Left renal pelvis (tissue), 4 donors: ENCODE measurements at places on chromosomes 3 and 15.

GRCh38 chr3:39333607-39334006 is 4.1 kb downstream of the CCR8 start:
- no peak for DNase-seq

- DNase-seq: no peak
Measured at GRCh38 chr3:100420885-100421284, 19.5 kb downstream of the LNP1 start.

DNA sequence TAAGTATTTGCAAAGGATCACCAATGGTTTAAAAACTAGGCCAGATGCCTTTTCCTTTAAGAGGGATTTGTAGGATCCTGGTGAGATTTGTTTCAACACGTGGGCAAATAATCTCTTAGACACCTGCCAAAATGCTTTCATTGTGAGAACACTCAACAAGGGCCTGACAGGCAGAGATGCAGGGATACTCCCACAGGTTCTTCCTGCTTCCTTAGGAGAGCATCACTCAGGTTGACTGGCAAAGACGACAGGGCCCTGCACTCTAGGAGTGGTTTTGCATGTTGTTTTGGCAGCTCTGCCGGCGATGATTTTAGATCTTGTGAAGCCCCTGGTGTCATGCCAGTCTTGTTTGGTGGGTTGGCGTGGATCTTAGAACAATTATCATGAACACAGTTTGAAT is 184.5 kb downstream of the NR1D2 start:
- DNase-seq: no peak

- DNase-seq: no peak
Measured at GRCh38 chr3:10534066-10534465, 28.7 kb upstream of the ATP2B2 start.

- DNase-seq: no peak
Measured at GRCh38 chr15:31169558-31169957, 68.0 kb upstream of the TRPM1 start.

GRCh38 chr3:59559721-59560435 is 510.1 kb upstream of the CFAP20DC start:
- no peak for DNase-seq

- no peak for DNase-seq
Measured at GRCh38 chr15:81292523-81293001, 31.4 kb downstream of the STARD5 start.

GRCh38 chr15:98878172-98878571 is 129.4 kb downstream of the PGPEP1L start:
- DNase-seq: no peak

DNA sequence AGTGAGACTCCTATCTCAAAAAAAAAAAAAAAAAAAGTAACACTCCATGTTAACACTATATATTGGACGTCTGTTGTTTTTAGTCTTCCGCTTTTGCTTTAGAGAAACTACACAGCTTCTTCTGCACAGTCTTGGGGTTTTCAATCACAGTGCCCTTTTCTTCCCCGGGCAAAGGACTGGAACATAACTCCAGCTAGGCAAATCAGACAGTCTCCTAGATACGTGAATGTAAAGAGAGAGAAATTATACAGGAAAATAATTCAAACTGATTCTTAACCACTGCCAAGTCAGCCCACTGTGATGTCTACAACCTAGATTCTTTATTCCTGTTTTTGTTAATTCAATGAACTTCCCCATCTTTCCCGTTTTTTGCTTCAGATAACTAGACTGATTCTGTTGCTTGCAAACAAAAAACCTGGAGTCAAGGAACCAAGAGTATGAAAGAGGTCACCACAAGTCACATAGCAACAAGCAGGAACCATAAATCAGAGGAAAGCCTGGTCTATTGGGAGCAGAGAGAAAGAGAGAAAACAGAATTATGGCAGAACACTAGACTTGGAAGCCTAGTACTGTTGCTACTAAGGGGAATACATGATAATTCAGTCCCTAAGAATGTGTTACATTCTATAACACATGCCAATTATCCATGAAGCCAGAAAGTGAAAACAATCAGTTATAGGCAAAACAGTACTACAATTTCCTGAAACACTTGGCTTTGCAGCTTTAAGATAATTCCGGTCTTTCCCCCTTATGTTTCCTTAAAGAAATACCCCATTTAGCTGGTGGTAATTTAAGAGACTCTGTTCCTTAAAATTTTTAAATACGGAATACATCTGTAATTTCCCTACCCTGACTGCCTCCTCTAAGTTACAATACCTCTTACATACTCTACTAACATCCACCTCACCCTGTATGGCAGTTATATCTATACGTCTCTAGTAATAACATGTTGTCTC is 63.1 kb downstream of the TBL1XR1 start:
- no peak for DNase-seq

GRCh38 chr3:197292083-197292646 is 6.2 kb downstream of the DLG1 start:
- DNase-seq: no peak

- DNase-seq: no peak
Measured at GRCh38 chr15:83144771-83145170, 37.3 kb downstream of the TM6SF1 start.

DNA sequence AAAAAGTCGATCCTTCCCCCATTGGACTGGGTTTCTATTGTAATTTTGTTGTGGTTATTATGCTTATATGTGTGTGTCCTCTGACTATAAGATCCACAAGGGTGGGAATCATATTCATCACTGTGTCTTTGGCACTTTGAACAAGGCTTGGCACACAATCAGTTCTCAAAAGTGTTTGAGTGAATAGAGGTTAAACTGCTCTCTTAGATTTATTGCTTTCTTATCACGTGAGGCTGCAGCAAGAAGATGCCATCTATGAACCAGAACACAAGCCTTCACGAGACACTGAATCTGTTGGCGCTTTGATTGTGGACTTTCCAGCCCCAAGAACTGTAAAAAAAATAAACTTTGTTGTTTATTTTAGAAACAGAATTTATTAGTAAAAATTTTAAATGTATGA is 295.0 kb upstream of the MDFIC2 start:
- no peak for DNase-seq

DNA sequence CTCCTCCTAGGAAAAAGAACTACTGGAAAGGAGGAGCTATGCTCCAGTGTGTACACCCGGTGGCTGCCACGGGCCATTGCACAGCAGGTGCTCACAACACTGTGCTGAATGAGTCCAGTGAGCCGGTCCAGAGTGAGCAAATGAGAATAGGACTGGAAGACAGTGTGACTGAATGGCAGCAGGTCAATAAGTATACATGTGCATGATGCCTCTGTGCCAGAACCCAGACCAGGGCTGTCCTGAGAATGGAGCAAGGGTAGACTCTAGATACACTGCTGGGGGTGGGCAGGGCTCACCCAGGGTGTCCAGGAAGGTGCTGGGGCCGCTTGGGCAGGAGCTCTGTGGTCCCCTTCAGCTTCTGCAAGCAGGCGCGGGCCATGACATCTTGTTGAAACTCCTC is 8.3 kb downstream of the POLG start:
- no peak for DNase-seq

- DNase-seq: no peak
Measured at GRCh38 chr15:85164841-85165466, 183.3 kb downstream of the PDE8A start.
